ENCODE measurements at places on chromosomes 2 and 18.

DNA sequence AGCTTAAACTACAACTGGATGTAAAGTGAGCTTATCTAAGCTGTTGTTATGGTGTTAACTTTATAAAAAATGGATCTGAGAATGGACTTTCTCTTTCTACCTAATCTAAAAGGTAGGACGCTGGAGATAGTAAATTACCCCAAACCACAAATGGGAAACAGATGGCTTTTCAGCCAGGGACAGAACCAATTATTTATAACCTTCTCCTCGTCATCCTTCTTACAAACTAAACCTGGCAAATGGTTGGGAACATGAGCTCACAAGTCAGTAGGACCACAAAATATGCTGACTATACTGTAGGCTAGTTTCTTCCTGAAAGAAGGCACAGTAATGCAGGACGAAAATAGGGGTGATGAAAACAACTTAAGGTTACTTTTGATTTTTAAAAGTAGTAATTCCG, 32.7 kb upstream of the ZDBF2 start:
- no peak for DNase-seq

DNA sequence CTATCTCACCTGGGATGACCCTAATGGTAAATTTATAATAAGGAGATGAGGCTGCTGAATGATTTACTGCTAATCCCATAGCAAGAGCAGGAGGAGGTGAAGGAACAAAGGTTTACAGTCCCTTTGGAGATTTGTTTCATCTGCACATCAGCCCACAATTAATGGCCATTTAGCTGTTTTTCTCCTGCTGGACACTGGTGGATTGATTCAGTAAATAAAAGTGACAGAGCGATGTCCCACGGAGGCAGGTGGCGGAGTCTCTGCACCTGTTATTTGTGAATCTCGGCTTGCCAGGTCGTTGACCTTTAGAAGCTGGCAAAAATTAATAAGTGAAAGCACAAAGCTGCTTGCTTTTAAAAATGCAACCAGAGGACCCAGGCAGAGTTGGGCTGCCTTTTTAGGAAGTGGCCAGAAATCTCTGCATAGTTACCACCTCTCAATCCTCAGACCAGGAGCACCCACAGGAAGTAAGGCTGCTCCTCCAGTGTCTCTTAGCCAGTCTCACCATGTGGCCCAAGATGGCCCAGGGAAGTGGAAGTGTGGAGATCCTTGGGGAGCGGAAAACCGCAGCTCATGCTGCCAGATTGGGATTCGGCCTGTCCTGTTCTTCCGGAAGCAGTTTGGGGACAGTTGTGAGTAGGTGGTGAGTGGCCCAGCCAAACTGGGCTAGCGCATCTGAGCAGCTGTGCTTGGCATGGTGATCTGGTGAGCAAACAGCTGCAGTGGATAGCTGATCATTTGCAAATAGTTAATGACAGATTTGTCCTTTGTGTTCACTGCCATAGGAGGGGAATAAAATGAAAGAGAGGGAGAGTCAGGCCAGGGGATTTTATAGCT, 1005.7 kb upstream of the PIK3C3 start:
- DNase-seq: no peak

DNA sequence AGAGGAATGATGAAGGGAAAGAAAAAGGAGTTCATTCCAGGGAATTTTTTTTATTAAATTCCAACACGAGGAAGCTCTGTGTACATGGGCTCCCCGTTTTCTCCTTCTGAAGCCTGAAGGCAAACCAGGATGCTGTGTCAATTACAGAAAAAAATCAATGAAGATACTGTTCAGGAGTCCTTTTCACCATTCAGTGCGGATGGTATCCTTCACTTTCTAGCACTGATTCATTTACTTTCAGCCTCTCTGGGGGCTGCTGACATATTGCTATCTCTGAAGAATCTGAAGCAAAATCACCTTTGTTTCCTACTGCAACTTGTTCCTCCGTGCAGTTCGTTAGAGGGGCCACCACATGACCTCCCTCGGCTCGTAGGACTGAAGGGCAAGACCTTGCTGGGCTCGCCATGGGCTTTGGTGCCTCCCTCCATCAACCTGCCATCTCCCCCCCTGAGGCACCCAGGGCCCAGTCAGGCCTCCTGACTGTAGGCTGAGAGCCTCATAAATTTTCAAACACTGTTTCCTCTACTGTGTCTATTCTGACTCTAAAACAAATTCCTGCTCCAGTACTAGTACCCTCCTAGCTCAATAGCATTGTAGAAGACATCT, 25.5 kb upstream of the ST8SIA3 start:
- DNase-seq: no peak

DNA sequence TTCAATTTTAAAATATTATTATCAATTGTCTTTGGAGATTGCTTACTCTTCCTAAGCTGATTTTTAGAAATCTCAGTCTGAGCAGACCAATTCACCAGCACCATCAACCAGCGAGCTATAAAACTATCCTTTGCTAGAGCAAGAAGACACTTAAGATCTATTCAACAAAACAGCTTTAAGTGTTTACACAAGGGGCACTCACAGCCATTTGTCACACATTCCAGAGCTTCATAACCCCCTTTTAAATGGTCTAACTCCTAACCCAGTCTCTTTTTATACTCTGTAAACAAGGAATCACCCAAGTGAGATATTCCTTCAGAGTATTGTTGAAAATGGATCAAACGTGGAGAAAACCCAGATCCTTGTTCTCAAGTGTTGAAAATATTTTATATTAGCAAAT, 1294.1 kb upstream of the CHAC2 start:
- DNase-seq: no peak

- DNase-seq: no peak
Observed at GRCh38 chr2:109348671-109349502, 219.9 kb downstream of the SH3RF3 start.

GRCh38 chr18:51617572-51618260, 420.2 kb upstream of the MEX3C start:
- no peak for DNase-seq
